ENCODE measurements at places on chromosomes 3 and 15.

DNA sequence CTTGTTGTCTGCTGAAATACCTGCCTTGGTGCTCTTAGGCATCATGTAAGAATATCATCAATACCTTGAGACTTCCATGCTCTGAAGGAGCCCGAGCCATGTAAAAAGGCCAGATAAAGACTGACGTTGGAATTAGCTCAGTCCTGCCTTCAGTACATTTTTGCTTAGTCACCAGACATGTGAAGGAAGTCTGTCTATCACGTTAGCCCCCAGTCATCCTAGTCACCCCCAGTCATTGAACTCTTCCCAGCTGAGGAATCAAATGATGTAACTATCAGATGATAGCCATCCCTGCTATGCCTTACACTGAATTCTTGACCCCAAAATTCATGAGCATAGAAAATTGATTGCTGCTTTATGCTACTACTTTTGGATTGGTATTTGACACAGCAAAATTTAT lies 351.2 kb upstream of the SGO1 start:
- no peak for DNase-seq

DNA sequence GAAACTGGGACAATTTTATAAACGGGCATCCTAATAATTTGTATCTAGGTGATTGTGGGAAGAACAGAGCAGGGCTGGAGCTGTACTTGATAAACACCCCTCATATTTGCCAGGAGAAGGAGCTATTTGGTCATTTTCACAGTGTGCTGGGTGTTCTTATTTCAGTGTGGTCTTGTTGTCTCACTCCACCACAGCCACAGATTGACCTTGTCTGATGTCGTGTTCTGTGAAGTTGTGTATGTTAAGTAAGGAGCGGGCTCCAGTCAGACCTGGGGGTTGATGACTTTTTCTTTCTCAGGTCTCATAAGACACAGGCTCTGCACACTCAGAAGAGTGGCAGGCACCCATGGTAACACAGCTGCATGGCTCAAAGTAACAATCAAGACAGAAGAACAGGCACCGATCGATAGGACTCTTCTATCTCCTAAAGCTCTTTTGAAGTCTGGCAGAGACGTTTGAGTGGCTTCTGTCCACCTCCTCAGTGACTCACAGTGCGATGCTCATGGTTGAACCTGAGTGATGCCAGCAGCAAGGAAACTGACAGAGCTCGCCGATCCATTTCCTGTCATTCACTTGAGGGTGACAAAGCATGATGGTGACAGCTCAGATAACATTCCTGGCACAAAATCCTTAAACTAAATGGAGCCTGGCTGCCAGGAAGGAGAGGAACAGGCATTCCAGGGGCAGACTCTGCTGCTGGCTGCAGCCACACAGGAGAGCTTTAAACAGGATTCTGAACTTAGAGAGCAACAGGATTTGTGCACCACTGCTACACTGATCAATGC lies 20.8 kb downstream of the DPH3 start:
- no peak for DNase-seq

DNA sequence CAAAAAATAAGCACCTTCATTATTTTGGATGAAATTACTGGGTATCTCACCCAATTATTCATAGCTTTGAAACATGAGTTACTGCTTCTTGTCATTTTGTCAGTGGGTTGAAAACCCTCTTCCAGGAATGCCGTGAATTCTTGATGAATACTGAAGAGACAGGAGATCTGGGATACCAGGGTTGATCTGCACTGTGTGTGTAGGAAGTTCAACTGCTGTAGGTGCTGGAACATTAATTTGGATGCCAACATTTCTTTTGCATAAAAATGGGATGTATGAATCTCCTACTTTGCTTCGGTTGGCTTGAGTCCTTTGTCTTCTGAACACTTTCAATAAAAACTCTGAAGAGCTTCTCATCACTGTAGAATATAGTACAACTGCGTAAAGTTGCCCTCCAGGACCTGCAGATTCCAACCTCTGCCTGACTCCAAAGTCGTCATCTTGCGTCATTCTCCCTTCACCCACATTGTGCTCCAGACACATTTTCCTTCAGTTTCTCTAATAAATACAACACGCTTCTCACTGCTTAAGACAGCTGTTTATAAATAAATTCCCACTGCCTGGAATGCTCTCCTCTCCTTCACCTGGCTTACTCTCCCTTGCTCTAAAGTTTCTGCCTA lies 312.7 kb upstream of the TGFBR2 start:
- no peak for DNase-seq

DNA sequence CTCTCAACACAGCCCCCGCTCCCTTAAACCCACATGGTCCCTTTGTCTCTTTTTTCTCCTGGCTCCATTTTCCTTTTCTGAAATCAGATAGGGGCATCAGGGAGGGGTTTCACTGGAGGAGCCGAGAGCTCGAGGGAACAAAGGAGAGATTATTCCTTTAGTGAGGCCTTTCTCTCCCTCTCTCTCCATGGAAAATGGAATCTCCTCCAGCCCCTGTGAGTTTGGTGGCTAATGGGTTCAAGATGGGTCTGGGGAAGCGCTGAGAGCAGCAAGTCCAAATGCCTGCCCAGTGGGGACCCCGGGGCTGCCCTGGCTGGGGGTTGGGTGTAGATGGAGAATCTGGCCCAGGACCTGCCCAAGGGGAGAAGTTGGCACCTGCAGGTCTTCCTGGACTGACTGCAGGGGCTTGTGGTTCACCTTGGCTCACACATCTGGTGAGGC lies 56.8 kb downstream of the ITGA11 start:
- DNase-seq, result no peak

DNA sequence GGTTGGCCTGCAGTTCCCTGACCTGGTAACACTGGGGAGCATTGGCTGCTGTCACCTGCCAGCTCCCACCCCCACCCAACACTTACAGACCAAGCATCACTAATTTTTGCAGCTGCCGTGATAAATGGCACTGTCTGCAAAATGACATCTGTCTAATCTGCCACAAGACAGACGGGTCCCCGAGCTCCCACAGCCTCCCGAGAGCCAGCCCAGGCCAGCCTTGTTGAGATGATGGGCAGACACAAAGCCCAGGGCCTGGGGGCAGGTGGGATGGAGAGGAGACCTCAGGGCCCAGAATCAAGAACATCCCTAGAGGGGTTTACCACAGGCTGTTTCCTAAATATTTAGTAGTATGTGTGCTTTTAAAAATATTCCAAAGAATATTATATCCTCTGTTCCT lies 203.4 kb downstream of the TBC1D2B start:
- no peak for DNase-seq

- DNase-seq, result no peak
These were observed 37.4 kb upstream of the LDHAL6B start for GRCh38 chr15:59169251-59169708.

DNA sequence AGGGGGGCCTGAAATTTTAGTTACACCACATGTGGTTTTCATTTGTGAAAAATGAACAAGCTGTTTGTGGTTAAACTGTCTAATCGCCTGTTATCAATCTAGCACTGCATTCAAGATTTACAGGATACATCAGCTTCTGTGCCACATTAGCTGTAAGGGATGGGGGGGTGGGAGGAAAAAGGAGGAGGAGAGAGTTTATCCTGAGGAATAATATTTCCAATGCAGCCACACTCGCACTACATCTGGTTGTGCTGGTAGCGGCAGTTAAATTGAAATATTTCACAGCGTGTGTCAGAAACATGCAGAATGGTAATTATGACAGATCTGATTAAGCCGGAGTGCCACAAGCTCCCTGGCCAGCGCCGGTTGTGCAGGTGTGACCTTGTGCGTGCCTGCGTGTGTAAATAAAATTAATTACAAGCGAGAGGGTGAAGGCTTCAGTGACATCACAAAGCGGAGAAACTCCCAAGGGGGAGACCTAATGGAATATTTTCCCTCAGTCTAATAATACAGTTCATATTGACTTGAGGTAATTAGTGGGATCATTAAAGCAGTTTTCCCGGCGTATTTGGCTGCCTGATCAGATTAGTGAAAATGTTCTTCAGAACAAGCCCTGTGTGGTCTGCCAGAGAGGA lies 55.5 kb downstream of the SATB1 start:
- no peak for DNase-seq

GRCh38 chr3:73801444-73801843 lies 176.7 kb upstream of the PDZRN3 start:
- no peak for DNase-seq

- DNase-seq, result no peak
These were observed 40.8 kb downstream of the PPM1L start for GRCh38 chr3:160796813-160797164.

- DNase-seq, result no peak
These were observed 288.3 kb upstream of the C2CD4B start for GRCh38 chr15:62453375-62453774.

GRCh38 chr15:96360581-96361308 lies 30.2 kb downstream of the NR2F2 start:
- DNase-seq, result no peak

- DNase-seq, result peak; percentile 59
These were observed 3.4 kb upstream of the RFTN1 start for GRCh38 chr3:16516695-16517481.

DNA sequence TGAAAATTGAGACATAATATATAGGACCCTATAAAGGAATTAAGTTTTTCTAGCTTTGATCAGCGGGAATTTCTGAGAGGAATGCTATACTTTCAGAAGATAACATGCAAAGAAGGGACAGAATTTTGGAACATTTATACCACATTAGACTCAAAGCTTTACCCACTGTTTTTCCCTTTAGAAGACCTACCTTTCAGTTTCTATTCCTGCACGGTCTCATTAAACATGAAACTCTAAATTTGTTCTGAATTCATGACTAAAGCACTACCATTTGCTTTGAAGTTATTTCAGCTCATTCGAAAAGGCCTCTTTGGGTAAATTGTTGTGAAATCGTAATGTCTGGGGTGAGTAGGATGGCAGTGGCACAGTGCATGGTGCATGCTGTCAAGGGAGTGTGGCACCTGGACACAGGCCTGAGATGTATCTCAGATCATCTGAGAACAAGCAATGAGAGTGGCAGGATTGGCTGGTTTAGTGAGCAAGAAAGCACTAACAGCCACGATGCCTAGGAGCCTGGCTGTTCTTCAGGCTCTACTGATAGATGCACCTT lies 42.5 kb downstream of the CHCHD4 start:
- no peak for DNase-seq

DNA sequence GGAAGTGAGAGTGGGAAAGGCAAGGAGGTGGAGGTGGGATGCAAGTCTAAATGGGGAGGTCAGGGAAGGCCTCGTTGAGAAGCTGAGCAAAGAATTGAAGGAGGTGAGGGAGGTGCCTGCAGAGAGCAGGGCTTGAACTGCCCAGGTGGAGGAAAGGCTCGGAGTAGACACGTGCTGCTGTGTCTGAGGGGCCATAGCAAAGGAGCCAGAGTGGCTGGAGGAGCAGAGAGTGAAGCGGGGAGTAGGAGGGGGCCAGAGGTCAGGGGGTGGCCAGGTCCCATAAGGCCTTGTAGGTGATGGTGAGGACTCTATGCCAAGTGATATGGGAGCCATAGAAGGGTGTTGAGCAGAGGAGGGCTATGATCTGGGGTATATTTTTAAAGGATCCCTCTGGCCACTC lies 21.4 kb upstream of the HRH1 start:
- DNase-seq, result no peak

GRCh38 chr15:71999807-72000206 lies 118.1 kb downstream of the MYO9A start:
- no peak for DNase-seq

DNA sequence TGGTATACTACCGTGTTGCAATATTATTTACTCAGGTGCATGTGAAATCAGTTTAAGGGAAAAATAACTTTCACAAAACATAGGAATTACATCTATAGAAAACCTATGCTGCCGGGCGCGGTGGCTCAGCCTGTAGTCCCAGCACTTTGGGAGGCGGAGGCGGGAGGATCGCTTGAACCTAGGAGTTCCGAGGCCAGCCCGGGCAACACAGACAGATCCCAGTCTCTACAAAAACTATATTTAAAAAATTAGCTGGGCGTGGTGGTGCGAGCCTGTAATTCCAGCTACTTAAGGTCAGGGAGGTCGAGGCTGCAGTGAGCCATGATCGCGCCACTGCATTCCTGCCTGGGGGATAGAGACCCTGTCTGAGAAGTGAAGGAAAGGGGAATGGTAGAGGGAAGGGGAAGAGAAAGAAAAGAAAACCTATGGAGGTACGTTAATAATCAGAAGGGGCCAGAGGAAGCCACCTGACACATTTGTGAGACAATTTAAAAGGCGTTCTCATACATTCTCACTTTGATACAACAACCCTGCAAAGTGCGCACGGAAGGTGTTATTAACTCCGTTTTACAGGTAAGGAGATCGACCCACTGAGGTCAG lies 456 bp upstream of the TMEM62 start:
- no peak for DNase-seq

GRCh38 chr3:171888466-171888865 lies 45.3 kb downstream of the TMEM212 start:
- no peak for DNase-seq

DNA sequence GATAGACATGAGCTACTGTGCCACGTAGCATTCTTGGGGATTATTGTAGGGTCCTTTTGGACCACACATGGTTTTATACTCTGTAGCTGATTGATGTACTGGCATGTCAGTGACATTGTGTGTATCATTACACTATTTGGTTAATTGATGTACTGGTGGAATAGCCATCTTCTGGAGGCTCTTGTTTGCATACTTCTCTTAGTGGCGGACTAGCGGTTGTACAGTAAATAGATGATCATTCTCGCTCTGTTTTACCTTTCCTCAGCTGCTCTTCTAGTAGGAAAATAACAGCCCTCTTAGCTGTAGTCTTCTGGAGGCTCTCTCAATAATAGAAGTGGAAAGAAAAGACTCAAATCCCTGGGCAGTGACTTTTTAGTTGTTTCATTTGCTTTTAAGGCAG lies 24.8 kb downstream of the IGF1R start:
- no peak for DNase-seq

DNA sequence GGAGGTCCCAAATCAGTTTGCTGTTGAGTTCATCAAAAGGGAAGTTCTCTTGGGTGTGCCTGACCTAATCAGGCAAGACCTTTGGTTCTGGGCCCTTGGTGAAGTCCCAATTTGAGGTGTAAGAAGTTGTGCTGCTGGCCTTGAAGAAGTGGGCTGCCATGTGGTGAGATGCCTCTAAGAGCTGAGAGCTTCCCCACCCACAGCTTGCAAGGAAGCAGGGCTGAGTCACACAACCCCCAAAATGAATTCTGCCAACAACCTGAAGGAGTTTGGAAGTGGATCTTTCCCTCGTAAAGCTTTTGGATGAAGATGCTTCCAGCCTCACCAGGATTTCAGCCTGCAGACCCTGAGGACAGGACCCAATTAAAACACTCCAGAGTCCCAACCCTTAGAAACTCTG lies 129.3 kb upstream of the NSMCE3 start:
- DNase-seq, result no peak

GRCh38 chr3:132785292-132785691 lies 63.1 kb upstream of the NPHP3 start:
- DNase-seq, result no peak

GRCh38 chr15:47095833-47096232 lies 621.5 kb upstream of the SEMA6D start:
- DNase-seq, result no peak

Data from midbrain (tissue), 1 donor.